ENCODE measurements at places on chromosomes 1 and 21.

- DNase-seq = no peak
Measured at GRCh38 chr1:36909946-36910725, 124.2 kb downstream of the GRIK3 start.

DNA sequence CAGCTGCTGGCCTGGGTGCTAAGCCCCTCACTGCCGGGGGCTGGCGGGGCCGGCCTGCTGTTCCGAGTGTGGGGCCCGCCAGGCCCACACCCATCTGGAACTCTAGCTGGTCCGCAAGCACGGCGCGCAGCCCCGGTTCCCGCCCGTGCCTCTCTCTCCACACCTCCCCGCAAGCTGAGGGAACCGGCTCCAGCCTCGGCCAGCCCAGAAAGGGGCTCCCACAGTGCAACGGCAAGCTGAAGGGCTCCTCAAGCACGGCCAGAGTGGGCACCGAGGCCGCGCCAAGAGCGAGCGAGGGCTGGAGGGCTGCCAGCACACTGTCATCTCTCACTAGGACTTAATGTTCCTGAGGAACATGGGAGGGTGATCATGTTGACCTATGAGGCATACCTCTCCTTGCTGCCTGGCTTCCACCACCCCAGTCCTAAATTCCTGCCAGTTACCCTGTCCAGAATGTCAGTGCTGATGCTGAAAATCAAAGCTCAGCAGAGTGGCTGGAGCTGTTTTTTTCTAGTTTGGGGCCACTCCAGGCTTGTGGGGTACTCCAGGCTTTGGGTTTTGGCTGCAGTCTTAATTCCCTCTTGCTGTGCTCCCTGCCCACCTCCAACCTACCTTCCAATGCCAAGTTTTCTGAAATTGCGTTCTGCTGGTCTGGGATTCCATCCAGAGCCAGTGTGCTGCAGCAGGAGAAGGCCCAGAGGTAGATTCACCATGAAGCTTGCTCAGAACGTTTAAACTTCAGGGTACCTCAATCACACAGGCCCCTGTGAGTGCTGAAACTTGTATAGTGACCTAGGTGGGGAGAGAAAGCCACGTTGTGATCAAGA, 44.2 kb upstream of the LPGAT1 start:
- no peak for DNase-seq

DNA sequence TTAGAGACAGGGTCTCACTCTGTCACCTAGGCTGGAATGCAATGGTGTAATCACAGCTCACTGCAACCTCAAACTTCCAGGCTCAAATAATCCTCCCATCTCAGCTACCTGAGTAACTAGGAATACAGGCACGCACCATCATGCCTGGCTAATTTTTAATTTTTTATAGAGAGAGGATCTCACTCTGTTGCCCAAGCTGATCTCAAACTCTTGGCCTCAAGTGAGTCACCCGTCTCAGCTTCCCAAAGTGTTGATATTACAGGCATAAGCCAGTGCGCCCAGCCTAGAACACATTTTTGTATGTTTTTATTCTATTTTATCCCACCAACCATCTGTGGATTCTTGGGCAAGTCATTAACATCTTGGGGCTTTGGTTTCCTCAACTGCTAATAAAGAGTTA, 100.5 kb downstream of the AK5 start:
- DNase-seq = no peak

DNA sequence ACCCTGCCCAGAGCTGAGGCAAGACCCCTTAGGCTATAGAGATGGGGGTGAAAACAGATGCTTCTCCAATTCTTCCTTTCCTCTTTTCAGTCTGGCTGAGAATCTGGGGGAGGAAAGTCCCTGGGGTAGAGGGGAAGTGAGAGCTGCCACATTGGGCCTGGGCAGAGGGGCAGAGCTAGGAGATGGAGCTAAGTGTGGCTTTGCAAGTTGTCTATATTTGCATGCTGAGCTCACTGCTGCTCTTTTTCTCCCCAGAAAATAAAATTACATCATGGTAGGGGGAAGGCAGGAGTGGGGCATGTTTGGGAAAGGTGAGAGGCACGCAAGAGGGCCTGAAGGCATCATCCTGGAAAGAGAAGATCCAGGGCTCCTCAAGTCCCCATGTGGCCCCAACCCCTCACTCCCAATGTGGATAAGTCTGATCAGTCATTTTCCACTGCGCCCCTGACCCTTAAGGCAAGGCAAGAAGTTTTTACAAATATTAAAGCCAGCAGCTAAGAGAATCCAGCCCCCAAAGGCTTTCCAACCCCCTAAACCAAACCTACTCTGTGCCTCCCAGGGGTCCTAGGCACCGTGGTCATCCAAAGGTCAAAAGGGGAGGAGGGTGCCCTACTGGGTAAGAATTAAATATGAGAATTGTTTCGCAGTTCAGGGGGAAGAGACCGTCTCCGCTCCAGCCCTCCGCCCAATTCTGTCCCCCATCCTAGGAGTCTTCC, 500 bp upstream of the PEA15 start:
- no peak for DNase-seq

DNA sequence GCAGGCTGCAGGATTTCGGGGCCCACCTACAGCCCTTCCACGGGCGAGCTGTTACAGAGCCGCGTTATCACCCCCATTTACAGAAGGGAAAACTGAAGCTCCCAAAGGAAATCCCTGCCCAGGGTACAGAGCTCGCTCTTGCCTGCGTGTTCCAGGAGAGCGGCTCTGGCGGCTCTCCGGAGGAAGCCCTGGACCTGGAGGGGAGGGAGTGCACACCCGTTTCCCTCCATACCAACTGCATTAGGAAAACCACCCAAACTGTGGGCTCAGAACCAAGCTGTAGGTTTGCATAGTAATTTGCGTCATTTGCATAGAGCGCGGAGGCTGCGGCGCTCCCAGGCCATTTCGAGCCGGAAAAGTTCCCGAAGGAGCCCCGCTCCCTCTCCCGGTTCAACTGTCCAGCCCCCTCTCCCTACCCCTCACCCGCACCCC, 24.7 kb upstream of the ADGRB2 start:
- no peak for DNase-seq

DNA sequence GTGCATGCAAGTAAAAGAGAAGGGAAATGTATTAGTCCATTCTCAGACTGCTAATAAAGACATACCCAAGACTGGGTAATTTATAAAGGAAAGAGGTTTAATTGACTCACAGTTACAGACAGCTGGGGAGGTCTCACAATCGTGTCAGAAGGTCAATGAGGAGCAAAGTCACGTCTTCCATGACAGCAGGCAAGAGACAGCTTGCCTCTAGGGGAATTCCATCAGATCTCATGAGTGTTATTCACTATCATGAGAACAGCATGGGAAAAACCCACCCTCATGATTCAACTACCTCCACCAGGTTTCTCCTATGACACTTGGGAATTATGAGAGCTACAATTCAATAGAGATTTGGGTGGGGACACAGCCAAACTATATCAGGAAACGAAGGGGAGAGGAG, 8.1 kb downstream of the KRTAP21-3 start:
- peak; percentile 19 for DNase-seq

DNA sequence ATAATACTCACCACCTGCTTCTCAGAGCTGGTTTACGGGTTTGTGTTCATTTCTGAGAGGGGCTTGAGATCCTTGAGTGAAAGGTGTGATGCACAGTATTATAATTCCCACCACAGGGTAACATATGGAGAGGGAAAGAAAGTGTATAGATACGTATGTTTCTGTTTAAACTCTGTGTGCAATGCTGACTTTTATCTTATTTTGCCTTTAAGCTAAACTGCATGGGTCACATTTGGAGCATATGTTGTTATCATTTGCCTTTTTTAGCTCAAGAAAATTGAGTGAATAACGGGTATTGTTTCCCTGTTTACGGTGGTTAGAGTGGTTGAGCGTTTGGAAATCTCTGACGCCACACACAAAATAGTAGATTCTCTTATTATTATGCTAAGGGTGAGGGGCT, 191.1 kb upstream of the NFIA start:
- no peak for DNase-seq

- no peak for DNase-seq
Measured at GRCh38 chr1:224377676-224378006, 21.0 kb downstream of the CNIH4 start.

DNA sequence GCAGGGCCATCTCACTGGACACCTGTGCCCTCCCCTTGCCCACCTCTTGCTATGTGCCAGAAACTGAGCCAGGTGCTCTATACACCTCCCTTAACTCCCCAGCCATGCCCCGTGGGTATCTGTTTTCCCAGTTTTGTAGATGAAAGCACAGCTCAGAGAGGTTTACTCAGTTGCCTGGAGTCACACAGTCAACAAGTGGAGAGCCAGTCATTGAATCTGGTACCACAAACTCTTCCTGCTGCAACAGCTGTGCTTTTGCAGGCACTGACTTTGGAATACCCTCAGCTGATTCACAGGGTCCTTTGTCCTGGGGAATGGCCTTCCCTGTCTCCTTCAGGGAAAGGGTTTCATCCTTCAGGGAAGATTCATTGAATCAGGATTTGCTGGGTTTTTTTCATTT, 22.1 kb downstream of the PAX7 start:
- DNase-seq = no peak

DNA sequence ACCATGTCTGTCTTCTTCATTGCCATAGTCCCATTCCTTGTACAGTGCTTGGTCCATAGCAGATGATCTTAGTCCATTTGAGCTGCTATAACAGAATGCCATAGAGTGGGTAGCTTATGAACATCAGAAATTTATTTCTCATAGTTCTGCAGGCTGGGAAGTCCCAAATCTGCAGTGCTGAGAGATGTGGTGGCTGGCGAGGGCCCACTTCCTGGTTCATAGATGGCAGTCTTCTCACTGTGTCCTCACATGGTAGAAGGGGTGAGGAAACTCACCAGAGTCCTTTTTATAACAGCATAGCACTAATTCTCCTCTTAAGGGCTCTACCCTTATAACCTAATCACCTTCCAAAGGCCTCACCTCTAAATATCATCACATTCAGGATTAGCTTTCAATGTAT, 23.1 kb upstream of the RAP1A start:
- DNase-seq = peak; percentile 41

GRCh38 chr1:8155528-8156186, 129.5 kb upstream of the ERRFI1 start:
- DNase-seq = no peak

GRCh38 chr1:232795497-232796053, 9.6 kb upstream of the MAP10 start:
- DNase-seq = no peak

DNA sequence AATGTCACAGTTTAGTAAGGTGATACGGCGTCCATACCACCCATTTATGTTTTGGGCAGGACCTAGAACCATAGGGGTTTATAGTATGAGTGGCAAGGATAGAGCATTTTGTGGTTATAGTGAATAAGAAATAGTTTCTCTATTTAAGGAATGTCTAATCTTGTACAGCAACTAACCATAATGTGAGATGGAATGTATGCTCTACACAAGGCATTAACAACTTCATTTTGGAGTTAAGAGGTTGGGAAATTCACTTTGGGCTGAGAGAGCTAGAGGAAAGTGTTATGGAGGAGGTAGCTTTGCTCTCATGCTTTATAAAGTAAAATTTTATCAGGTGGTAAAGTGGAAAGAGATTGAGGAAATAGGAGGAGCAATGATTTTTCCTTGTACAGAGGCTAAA, 3.0 kb upstream of the MCL1 start:
- DNase-seq = no peak

- DNase-seq = no peak
Measured at GRCh38 chr1:30449003-30449402, 274.4 kb downstream of the MATN1 start.

DNA sequence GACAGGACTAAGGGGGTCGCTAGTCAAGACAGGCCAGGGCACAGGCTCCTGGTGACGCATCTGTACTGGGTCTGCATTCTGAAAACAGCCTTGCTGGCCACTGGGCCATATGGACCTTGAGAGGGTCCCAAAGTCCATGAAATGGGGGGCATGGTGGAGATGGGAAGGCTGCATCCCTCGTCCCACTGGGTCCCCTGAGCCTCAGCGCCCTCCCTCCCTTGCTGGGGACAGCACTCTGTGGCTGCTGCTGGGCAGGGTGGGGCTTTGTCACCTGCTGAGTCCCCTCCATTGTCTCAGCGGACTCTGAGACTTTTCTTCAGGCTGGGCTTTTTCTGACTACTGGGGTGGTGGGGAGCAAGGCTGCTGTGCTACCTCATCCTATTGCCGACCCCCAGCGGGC, 205.2 kb downstream of the RHOU start:
- no peak for DNase-seq

DNA sequence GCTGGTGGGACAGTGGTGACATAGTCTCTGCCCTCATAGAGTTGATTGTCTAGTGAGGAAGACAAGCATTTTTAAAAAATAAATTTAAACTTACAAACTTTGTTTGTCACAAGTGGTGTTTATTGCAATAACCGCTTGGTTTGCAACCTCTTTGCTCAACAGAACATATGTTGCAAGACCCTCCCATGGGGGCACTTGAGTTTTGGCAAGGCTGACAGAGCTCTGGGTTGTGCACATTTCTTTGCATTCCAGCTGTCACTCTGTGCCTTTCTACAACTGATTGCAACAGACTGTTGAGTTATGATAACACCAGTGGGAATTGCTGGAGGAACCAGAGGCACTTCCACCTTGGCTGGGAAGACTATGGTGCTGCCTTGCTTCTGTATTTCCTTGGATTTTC, 58.4 kb downstream of the LAMC2 start:
- DNase-seq = no peak

GRCh38 chr1:3523980-3524379, 69.5 kb downstream of the ARHGEF16 start:
- DNase-seq = no peak

DNA sequence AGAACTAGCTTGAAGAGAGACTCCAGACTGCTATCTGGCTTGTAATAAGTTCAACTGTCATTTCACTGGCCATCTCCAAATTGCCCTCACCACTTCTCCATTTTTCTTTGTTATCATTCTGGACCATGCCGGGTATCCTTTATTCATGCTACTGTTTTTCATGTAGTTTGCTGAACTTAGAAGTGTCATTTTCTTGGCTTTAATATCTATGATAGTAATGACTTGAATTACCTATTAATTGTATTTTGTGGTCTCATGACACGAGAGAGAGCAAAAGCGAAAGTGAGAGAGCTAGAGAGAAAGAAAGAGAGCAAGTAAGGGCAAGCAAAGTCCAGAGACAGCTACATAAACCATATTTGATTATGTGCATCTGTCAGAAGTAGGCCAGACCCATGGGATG, 184.9 kb upstream of the ATP1B1 start:
- no peak for DNase-seq

GRCh38 chr1:98420376-98421084, 241.0 kb upstream of the SNX7 start:
- DNase-seq = no peak

DNA sequence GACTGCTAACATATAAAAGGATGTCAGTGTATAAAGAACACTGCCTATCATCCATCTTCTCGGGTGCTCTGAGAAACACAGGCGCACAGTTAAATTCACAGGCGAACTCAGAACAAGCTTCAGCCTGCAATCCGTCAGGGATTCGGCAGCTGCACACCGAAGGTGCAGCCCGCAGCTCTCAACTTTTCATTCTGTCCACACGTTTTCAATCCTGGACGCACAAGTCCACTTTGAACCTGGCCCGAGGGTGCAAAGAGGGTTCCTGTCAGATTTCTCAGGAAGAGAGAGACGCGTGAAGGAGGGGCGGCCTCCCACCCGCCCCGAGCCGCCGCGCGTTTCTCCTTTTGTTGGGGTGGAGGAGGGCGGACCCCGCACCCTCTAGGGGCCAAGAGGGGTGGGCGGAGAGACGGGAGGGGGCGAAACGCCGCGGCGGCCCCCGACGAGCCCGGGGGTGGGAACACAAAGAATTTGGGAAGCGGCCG, 724 bp downstream of the DOCK7 start:
- DNase-seq = no peak

GRCh38 chr1:161801955-161802354, 35.8 kb downstream of the ATF6 start:
- DNase-seq = no peak

- no peak for DNase-seq
Measured at GRCh38 chr21:32929633-32930038, 96.1 kb upstream of the OLIG2 start.

- DNase-seq = no peak
Measured at GRCh38 chr1:56389813-56390212, 189.6 kb downstream of the PLPP3 start.
